GM23338 (cell line): ENCODE measurements at places on chromosomes 11 and 22. TPM values are rescaled to one million over a fixed set of nuclear protein-coding genes. Genes with fewer than 3 reads are reported as not detected.

The SCUBE1 gene
- 2.0 and 3.2 TPM in 2 replicates for total RNA-seq

The SLC22A8 gene
- not detected in 2 replicates for total RNA-seq

The CAPN5 gene
- total RNA-seq: 23.2 and 32.2 TPM in 2 replicates

The P2RY6 gene
- total RNA-seq: not detected in 2 replicates

The CRYBB3 gene
- 0.28 TPM in 1 of 2 replicates, not detected in the other for total RNA-seq

DNA sequence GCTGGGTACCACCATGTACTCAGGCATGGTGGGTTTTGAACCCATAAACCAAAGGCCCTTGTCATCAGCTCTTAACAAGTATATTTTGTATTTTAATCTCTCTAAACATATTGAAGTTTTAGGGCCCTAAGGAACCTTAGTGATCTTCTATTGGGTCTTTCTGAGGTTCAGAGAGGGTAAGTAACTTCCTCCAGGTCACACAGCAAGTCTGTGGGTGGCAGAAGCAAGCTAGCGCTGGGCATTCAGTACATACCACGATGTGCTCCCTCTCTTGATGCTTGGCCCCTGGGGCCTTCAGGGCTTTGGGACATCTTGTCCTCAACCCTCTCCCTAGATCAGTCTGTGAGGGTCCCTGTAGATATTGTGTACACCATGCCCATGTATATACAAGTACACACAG is 12.7 kb downstream of the RASD2 start:
- DNase-seq: no peak

DNA sequence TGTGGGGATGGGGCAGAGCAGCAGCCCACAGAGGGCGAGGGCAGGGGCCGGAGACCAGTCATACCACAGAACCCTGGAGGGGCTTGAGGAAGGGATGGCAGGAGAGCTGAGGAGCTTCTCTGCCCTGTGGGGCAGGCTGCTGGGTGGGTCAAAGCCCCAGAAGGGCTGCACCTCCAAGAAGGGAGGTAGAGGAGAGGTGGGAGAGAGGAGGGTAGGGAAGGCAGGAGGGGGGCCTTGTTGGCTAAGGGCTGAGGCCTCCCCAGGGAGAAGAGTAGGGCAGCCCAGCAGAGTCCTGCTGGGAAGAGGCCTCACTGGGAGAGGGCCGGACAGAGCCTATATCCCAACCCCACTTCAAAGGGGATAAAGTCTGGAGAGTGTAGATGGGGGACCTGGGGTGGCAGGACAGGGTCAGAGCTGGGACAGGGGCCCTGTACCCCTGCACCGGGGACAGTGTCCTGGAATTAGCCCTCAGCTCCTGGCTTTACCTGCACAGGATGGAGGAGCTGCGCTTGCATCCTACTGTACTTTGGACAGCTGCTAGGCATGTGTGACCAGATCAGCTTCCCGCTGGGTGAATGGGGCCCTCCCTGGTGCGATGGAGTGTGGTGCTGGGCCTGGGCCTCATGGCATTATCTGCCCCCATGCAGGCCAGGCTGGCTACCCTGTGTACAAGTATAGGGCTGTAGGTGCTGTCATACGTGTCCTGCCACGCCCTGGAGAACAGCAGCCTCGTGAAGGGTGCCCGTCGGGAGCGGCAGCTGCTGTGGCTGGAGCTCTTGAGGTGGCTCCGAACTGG is 7.3 kb downstream of the DGCR6L start:
- DNase-seq: no peak

GRCh38 chr11:29279716-29280115 is 737.1 kb downstream of the KCNA4 start:
- no peak for DNase-seq

GRCh38 chr11:10155793-10156490 is 138.1 kb downstream of the SBF2 start:
- peak; percentile 45 for DNase-seq

DNA sequence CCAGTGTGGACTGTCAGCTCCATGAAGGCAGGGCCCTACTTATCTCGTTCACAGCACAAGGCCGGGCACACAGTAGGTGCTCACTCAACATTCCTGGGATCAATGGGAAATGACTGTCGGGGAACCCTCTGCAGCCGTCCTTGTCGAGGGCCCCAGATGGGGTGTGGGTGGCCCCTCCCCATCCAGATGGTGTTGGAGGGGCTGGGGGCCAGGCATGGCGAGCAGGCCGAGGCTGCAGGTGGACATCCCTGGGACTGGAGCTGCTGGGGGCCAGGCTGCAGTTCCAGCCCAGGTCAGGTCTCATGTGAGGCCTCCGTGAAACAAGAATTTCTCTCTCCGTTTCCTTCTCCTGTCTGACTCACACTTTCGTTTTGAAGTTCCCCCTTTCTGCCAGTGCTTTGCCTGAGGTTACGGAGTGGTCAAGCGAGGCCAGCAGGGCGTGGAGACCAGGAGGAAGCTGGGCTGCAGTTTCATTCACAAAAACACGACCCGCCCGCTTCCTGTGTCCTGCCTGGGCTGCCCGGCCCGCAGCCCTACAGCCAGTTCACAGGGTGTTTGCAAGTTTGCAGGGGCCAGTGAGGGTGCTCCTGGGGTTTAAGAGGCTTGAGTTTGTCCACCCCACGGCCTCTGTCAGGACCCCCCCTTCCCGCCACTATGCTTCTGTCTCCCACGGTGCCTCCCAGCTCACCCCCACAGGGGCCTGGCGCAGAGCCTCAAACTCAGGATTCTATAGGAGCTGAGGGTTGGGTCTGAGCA is 4.5 kb downstream of the MYEOV start:
- no peak for DNase-seq
